ENCODE measurements at places on chromosomes 1 and 21.

DNA sequence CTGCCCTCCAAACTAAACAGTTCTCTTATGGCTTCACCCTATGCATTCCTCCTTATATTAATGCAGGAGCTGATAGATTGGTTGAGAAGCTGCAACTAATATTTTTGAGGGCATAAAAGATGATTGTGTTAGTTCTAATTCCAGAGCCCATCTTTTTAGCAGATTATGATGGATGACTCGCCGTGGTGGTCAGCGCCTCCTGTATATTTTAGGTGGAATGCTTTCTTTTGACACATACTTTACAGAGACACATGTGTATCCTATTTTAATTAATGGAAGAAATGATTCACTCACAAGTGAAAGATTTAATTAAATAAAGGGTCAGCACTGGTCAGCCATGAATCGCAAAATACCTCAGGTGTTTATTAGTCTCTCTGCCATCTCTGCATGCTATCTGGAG, 120.7 kb downstream of the TM2D1 start:
- no peak for DNase-seq

- no peak for DNase-seq
Measured at GRCh38 chr1:34455121-34455520, 278.4 kb downstream of the C1orf94 start.

- DNase-seq: no peak
Measured at GRCh38 chr21:15614766-15615165, 115.0 kb upstream of the USP25 start.

DNA sequence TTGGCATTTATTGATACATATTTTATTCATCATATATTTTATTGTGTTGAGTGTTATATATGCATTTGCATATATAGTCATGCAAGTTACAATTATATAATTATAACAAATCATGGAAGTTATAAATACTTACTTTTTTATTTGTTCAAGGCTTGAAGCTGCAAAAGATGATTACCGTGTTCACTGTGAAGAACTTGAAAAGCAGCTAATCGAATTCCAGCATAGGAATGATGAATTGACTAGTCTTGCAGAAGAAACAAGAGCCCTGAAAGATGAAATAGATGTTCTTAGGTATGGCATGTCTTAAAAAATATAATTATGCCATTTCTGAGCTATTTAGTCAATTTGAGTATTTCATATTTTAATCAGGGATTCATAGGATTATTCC, 32.1 kb downstream of the HOOK1 start:
- DNase-seq: no peak

- no peak for DNase-seq
Measured at GRCh38 chr1:67342076-67342890, 34.6 kb downstream of the IL12RB2 start.

DNA sequence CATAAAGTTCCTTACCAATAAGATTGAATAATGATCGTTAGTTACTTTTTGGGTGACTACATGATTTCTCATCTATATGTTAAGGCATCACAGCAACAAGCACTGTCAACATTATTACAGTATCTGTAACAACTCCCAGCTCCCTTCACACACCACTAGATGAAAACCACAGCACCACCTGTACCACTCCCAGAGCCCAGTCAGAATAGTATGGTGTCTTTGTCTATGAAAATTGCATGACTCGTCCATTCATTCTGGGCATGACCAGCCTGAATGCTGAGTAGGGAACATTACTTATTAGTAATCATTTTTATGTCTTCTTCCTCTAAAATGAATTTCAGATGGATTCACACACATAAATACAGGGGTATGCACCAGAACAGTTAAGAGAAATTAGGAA, 7.0 kb downstream of the OLFML2B start:
- no peak for DNase-seq

- no peak for DNase-seq
Measured at GRCh38 chr1:118981436-118981835, 6.7 kb downstream of the TBX15 start.

DNA sequence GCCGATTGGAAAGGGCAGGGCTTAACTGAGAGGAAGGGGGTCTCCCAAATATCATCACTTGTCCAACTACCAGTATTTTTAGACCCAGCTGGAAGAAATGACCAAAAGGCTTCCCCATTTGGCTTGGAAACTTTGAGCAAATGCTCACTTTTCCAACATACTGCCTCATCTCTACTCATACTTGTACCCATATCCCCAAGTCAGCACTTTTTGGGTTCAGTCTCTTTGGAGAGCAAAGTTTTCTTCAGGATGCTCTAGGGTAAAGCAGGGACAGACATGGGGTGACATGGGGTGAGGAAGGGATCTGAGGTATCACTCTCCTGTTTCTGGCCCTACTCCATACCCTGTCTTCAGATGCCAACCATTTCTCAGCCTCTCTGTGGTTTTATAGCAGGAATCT, 27.2 kb downstream of the LRRN2 start:
- no peak for DNase-seq

- DNase-seq: no peak
Measured at GRCh38 chr1:232613752-232614381, 16.1 kb downstream of the SIPA1L2 start.

GRCh38 chr1:62356257-62356835, 37.1 kb upstream of the KANK4 start:
- DNase-seq: no peak

DNA sequence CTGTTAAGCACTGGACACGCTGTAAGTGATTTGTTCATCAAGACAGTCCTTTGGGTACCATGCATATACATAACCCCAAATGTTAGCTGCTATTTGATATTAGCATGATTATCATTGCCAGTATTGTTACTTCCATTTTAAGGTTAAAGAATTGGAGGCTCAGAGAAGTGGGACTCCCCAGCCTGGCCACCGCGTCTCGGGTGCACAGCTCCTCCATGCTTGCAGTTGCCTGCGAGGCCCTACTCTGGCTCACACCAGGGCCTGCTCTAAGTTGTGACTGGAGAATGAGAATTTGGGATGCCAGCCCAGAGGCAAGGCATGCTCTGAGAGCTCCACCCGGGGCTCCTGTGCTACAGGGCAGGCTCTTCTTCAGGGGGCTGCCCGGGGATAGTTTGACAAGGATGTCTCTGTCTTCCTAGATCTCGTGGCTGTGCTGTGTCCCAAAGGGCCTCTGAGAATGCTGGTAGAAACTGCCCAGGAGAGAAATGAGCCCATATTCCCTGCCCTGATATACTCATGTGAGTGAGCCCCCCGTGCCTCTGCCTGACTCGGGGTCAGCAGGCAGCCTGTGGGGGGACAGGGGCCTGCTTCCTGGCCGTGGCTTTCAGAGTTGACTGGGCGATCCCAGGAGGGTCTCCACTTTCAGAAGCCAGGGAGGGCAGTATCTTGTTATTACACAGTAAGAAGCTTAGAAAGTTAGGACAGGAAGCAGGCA, 19.4 kb downstream of the PSEN2 start:
- DNase-seq: no peak

- no peak for DNase-seq
Measured at GRCh38 chr1:94741996-94742395, 78.2 kb upstream of the SLC44A3 start.

DNA sequence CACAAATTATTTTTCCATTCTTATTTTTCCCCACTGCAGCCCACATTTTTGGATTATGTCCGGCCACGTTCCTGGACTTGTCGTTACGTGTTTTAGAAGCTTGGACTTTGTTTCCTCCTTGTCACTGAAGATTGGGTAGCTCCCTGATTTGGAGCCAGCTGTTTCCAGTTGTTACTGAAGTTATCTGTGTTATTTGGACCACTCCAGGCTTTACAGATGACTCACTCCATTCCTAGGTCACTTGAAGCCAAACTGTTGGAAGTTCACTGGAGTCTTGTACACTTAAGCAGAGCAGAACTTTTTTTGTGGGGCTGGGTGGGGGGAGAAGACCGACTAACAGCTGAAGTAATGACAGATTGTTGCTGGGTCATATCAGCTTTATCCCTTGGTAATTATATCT, 12.2 kb upstream of the AXDND1 start:
- DNase-seq: no peak

DNA sequence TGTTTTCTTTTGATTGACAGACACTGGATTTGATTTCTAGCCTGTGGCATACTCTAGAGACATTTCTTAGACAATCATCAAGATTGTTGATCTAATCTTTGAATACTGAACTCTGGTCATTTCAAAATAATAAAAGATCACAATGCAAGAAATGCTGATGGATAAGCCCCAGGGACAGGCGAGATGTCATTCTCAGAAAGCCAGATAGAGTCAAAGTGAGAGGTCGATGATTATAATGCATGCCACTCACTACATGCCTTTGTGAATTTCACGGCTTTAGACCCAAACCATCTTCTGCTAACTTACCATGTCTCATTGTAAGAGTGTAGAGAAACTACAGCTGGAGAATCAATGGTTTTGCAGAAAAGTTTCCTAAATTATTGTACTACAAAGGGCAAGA, 257.1 kb downstream of the DYRK1A start:
- DNase-seq: no peak

- no peak for DNase-seq
Measured at GRCh38 chr1:179955287-179955680, 674 bp downstream of the CEP350 start.

GRCh38 chr1:204742676-204743251, 57.2 kb upstream of the LRRN2 start:
- DNase-seq: no peak

DNA sequence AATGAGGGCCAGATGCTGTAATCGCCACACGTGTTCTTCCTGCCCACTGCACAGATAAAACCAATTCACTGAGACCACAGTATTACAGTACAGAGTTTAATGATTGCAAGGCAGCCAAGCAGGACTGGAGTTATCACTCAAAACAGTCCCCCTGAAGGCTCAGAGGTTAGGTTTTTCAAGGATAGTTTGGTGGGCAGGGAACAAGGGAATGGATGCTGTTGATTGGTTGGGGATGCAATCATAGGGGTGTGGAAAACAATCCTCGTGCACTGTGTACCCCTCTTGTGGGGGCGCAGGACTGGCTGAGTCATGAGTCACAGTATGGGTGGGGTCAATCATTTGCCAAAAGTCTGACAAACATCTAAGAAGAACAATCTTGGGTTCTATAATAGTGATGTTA, 12.4 kb upstream of the USP1 start:
- DNase-seq: no peak

DNA sequence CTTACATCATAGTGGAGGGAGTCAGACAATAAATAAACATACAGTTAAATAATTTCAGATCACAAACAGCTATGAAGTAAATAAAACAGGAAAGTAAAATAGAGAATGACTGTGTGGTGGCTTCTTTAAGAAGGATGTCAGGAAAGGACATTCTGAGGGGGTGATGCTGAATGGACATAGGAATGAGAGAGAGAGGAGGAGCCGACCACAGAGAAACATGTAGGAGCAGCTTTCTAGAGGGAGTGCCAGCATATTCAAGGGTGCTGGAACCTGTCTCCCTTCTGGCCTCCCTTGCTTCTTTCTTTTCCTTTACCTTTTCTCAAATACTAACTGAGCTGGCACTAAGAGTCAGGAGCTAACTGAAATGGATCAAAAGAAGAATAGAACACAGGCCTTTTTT, 20.5 kb upstream of the BCL10 start:
- no peak for DNase-seq

GRCh38 chr1:183138301-183138700, 47.8 kb upstream of the LAMC2 start:
- DNase-seq: no peak

- no peak for DNase-seq
Measured at GRCh38 chr1:237098541-237098940, 56.6 kb downstream of the RYR2 start.

GRCh38 chr1:197027359-197027758, 39.7 kb downstream of the F13B start:
- DNase-seq: no peak

GRCh38 chr1:1114431-1114830, 1.5 kb downstream of the C1orf159 start:
- DNase-seq: no peak

DNA sequence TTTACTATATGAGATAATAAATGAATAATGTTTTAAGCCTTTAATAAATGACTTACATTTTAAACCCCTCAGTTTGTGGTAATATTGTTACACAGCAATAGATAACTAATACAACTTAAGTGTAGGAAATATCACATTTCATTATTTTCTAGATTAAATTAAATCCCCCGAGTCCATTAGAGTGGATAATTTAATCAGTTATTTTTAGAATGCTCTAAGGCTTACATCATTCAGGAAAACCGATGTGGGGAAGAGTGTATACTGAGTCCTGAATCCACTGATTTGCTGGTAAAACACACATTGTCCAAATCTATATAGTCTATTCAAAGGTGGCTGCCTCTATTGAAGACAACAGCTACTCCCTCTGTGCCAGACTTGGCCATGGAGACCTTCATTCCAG, 35.7 kb upstream of the DOCK7 start:
- DNase-seq: no peak

GRCh38 chr1:30277415-30277814, 446.0 kb downstream of the MATN1 start:
- no peak for DNase-seq

DNA sequence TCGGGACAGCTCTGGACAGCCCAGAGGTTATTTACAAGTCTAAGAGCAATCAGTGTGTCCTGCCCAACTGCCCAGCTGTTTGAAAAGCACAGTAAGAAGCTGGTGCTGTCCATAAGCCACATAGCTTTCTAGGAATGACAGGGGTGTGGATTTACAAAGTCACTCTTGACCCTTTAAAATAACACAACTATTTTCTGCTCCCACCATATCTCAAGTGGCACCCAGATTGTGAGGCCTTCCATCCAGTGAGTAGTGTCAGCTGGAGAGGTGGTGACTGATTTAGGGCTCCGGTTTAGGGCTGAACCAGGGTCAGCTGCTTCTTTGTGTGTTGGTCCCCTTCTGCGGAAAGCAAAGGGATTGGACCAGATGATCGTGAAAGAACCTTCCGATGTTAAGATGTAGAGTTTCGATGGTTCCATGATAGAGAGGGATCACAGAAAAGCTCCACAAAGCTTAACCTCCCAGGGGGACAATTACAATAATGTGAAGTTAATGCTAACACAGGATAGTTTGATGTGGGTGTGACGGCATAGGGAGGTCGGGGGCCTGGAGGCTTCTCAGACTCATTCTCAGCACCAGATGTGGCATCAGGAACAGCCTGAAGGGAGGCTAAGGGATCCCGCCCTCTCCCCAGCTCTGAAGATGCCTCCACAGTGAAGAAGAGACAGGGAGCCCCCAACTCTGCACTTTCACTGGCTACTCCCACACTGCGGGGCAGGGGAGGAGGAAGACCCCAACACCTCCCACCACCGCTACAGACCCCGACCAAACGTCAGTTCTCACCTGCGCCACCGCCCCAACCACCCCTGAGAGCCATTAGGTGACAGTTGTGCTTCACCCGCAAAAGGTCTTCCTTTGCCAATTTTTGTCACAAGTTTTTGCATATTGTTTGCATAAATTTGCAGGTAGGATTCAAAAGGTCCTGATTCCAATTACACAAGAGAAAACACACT, 40.6 kb downstream of the LRRC3 start:
- DNase-seq: no peak

- DNase-seq: peak; percentile 20
Measured at GRCh38 chr21:36419996-36420395, 34.8 kb downstream of the CHAF1B start.

GRCh38 chr1:15851210-15852035, 3.9 kb downstream of the SPEN start:
- no peak for DNase-seq

GRCh38 chr1:109622895-109623294, 3.3 kb downstream of the AMPD2 start:
- no peak for DNase-seq

GRCh38 chr1:85459290-85459689, 5.7 kb downstream of the DDAH1 start:
- DNase-seq: no peak

- DNase-seq: no peak
Measured at GRCh38 chr1:43772978-43773377, 65.6 kb downstream of the ST3GAL3 start.

GRCh38 chr1:206486995-206487788, 16.9 kb downstream of the IKBKE start:
- no peak for DNase-seq

All from stimulated activated CD8-positive, alpha-beta memory T cell treated with anti-CD3 and anti-CD28 coated beads, Interleukin-7, amount 100 ng/mL, for 24 hours (primary cell).